ENCODE measurements at places on chromosomes 5 and 9.

DNA sequence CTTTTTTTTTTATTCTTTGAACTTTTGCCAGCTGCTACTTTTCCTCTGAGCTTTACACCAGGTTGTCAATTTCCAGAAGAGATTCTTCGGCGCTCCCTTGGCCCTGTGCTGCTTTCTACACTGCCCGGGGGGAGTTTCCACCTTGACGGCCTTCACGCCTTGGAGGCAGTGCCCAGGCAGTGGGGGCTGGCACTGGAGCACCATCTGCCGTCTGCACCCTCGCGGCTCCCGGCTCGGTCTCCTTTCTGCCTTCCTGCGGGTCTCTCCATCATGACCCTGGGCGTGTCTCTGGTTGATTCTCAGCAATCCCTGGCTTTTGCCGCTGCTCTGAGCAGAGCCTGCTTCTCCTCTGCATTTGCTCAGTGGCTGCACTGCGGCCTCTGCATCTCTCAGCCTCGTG is 2.9 kb downstream of the SLC6A18 start:
- no peak for DNase-seq

GRCh38 chr5:82164977-82165713 is 113.0 kb downstream of the RPS23 start:
- no peak for DNase-seq

DNA sequence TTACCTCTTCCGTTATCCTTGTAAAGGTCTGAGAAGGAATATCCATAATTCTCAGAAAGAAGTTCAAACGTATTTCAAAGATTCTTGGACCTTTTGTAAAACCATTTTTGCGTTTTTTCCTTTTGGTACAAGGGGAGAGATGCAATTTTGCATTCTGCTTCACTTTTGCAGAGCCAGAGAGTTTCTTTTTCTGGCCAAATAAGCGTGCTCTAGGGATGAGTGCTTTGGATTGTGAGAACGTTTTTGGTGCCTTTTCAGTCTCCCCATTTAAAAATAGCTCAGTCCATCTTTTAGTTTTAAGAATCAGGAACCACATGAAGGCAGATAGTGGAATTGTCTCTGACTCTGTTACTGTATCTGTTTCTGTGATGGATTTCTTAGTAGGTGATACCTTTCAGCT is 1.5 kb downstream of the ARHGAP26 start:
- no peak for DNase-seq

- DNase-seq: no peak
Measured at GRCh38 chr9:112754578-112754977, 4.0 kb downstream of the SNX30 start.

DNA sequence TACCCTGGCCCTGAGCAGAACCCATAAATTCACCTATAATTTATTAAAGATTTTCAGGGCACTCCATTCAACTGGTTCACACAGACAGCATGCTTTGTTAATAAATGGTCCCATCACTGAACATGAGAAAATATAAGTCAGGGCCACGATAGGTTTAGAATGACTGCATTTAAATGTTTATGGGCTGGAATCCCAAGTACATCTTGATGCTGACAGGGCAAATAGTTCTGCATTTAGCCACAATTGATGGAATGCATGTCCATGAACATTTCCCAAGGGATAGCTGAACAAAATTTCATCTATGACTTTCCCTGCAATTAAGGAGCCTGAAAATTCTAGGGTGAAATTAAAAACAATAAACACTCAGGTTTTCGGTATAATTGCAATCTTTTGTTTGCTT is 124.5 kb downstream of the CAAP1 start:
- DNase-seq: no peak

GRCh38 chr5:65203746-65204145 is 278.0 kb downstream of the ADAMTS6 start:
- no peak for DNase-seq

GRCh38 chr9:30280229-30280900 is 2104.1 kb upstream of the ACO1 start:
- no peak for DNase-seq

DNA sequence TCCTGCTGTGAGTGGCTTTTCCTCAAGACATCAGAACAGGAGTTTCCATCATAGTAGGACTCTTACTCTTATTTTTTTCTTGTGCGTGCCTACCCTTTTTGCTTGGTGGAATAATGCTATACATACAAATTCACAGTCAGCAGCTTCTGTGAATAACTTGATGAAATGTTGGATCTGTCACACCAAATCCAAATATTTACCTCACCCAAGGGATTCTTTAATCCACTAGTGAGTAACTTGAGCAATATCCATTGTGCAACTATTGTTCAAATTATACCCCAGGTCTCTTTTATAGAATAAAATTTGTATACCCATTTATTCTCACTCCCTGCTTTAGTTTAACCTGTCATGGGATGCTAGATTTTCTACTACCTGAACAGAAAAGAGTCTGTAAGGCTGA is 1078.3 kb upstream of the EDIL3 start:
- DNase-seq: no peak

- DNase-seq: no peak
Measured at GRCh38 chr9:5760338-5760737, 72.6 kb downstream of the ERMP1 start.

GRCh38 chr5:74290634-74291241 is 349.8 kb downstream of the ENC1 start:
- no peak for DNase-seq

DNA sequence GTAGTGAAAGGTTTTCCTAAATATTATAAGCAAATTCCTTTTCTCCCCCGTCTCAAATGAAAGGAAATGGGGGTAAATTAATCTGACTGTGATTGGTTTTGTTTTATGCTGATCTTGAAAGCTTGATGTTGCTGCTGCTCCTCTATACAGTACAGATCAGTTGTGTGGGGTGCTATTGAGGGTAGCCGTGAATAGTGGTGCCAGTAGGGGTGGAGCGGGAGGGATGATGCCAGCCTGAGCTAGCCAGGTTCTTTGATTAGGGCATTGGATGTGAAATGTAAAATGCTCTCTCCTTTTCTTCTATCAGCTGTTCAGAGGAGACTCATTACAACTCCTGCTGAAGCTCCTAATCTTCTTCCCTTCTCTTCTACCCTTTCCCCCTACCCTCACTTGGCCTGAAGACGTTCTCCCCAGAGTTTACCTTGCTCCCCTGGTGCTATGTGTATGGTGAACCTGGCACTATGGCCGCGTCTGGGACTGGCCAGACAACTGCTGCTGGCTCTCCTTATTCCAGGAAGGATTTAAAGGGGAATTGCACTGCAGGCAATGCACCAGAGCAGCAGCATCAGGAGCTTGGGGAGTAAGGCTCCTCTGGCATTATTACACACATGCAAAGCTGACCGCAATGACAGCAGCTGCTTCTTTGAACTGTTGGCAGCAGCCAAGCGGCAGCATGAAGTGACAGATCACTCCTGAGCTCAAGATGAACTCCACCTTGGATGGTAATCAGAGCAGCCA is 566 bp downstream of the GPR21 start:
- no peak for DNase-seq

DNA sequence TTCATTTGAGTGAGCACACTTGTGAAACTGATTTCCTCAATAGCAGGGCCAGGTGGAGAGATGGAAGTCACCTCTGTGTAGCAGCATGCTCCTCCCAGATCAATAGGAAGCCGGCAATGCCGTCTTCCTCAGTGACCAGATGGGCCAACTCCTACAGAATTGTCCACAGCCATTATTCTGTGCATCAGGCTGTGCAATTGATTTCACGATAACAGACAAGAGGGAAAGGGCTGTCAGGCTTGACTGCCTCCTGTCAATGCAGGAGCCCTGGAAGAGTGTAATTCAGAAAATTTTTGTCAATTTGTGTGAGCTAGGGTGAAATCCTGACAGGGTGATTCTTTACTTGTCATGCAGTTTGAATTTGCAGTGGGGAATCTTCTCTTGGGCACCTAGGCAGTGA is 838.4 kb upstream of the NUDT12 start:
- DNase-seq: no peak

Measured in T-helper 1 cell (primary cell).